ENCODE measurements at places on chromosomes 5 and 9. TPM values are rescaled to one million over a fixed set of nuclear protein-coding genes. Genes with fewer than 3 reads are reported as not detected.

DNA sequence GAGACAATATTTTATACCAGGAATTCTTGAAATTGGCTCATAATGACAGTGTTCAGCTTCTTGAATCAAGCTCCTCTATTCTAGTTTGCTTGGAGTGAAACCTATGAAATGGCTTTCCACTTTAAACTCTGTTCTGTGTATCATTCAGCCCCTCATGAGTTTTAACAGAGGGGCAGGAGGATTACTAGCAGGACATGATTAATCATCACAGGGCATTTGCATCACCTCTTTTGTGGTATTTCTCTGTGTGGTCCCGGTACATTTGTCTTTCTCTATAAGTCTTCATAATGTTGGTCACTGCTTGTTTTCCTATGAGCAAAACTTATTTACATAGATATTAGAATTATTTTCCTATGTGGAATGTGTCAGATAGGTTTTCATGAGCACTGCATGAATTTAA lies 21.2 kb downstream of the CAST start:
- DNase-seq: no peak

GRCh38 chr5:155451106-155451505 lies 437.6 kb downstream of the KIF4B start:
- no peak for DNase-seq

GRCh38 chr5:115952588-115952987 lies 9.7 kb upstream of the LVRN start:
- no peak for DNase-seq

DNA sequence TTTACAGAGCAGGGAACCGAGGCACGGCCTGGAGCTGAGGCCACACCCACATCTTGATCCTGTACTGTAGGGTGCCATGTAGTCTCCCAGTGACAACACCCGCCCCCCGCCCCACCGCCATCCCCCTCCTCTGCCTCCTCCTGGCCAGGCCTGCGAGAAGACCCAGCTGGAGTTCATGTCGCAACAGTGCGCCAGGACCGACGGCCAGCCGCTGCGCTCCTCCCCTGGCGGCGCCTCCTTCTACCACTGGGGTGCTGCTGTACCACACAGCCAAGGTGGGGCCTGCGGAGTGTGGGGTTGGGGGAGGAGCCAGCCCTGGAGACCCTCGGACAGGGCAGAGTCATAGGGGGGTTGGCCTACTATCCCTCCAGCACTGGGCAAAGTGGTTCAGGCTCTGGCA lies 14.5 kb downstream of the ADAMTS13 start:
- DNase-seq: no peak

DNA sequence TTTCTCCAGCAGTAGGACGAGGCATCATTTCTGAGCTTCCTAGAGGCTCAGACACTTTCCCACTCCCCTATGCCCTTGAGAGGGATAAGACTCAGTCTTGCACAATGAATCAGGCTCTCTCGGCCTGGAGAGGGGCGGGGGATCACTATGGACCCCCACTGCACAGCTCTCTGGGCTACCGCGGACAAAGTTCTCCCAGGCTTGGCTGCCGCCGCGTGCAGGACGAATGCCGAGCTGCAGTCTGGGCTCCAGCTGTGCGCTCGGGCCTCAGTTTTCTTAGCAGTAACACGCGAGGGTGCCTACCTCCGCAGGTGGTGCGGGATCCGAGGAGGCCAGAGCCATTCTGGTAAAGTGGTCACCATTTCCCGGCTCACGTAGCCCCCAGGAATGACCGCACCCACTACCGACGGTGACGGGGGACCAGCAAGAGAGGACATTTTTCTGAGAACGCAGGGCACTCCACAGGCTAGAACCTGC lies 3.4 kb upstream of the MYORG start:
- no peak for DNase-seq

DNA sequence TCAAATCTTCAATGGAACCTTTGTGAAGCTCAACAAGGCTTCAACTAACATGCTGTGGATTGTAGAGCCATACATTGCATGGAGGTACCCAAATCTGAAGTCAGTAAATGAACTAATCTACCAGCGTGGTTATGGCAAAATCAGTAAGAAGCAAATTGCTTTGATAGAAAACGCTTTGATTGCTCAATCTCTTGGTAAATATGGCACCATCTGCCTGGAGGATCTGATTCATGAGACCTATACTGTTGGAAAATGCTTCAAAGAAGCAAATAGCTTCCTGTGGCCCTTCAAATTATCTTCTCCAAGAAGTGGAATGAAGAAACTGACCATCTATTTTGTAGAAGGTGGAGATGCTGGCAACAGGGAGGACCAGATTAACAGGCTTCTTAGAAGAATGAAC lies 54.7 kb upstream of the TTC39B start:
- no peak for DNase-seq

- DNase-seq: no peak
Observed at GRCh38 chr9:120645760-120646159, 65.8 kb upstream of the CDK5RAP2 start.

DNA sequence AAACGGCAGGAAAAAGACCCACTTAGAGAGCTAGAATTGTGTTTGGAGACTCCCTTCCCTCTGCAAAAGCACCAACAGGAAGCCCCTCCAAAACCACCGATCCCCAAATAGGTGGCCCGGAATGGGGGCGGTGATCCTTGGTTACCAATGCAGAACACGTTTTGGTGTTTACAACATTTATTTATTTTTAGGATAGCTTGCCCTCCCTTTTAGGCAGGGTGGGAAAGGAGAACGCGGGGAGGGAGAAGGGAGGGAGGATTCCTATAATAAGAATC lies 579 bp upstream of the NTRK2 start:
- DNase-seq: no peak

The ISL1 gene
- polyA plus RNA-seq: not detected

DNA sequence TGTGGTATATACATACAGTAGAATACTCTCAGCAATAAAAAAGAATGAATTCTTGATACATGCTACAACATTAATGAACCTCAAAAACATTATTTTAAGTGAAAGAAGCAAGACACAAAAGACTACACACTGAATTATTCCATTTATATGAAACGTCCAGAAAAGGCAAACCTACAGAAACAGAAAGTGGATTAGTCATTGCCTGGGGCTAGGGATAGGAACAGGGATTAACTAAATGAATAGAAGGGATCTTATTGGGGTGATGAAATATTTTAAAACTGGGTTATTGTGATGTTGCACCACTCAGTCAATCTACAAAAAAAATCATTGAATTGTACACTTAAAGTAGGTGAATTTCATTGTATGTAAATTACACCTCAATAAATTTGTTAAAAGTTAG lies 326.7 kb downstream of the PIK3R1 start:
- DNase-seq: no peak

DNA sequence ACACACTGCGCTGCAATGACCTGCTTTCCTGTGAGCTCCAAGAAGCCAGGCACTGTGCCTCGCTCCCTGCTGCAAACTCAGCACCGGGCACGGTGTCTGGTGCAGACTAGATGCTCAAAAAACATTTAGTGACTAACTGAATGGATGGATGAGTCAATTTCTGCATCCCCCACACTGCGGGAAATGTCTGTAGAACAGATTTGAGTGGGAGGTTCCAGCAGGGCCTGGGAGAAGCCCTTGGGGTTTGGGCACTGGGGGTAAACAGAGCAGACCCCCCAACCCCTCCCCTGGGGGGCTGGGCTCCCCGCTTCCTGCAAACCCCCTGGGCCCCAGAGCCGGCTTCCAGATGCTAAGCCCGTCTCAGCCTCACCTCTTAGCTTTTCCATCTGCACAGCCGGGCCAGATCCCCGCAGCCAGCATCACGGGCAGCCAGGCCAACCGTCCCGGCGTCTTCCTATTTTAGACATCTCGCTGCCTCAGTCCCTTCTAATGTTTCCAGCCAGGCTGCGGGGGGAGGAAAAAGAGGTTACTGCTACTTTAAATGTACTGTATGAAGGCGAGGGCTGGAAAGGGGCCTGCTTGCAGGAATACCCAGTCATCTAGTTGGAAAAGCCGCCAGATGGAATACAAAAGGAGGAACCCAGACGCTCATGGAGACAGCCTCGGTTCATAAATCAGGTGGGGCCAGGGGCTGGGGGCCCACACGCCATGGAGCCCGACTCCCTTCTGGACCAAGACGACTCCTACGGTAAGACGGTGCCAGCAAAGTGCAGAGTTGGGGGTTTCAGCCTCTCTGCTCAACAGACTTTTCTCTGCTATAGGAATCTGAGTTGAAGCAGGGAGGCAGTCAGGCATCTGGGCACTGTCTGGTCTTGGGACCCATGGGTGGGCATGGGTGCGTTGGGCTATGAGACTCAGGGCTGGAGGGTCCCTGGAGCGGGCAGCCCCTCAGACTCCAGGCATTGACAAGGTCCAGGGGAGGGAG lies 67.1 kb upstream of the GGTA1 start:
- DNase-seq: no peak

- DNase-seq: no peak
Observed at GRCh38 chr9:71793386-71794105, 25.2 kb upstream of the CEMIP2 start.

The AMBP gene
- not detected for polyA plus RNA-seq

- DNase-seq: no peak
Observed at GRCh38 chr5:57219386-57219785, 45.5 kb downstream of the GPBP1 start.

The AGTPBP1 gene
- 20.0 TPM for polyA plus RNA-seq

The GDNF gene
- polyA plus RNA-seq: not detected

DNA sequence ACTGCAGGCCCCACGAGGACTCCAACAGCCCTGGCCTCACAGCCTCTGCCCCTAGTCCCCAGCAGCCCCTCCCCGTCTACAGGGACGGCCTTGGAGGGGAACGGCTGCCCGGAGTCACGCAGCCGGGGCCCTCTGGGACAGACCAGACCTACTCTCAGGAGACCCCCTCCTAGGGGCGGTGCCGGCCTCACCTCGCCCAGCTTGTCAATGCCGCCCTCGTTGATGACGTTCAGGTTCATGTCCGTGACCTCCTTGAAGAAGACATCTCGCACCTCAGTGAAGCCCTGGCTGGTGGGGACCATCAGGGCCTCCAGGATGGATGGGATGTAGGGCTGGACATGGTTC lies 58.6 kb downstream of the LRSAM1 start:
- no peak for DNase-seq

The ZNF622 gene
- 30.1 TPM for polyA plus RNA-seq

GRCh38 chr5:154771383-154771901 lies 16.3 kb downstream of the LARP1 start:
- DNase-seq: no peak

The SHC3 gene
- polyA plus RNA-seq: not detected

The PCDHGA9 gene
- not detected for polyA plus RNA-seq

DNA sequence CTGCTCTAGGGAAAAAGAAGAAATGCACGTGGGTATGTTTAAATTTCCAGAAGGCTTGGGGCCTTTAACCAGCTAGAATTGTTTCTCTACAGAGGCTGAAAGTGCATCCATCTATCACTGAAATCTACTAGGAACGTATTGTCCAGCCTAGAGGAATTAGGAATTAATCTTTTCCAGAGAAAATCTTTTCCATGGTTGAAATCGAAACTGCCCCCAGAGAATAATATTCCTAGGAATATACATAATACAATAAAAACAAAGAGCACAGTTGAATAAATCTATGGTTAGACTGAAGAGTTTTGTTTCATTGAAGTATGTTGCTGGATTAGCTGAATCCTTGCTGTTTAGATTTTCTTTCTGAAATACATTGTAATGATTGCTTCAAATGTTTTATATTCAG lies 378.5 kb downstream of the PLK2 start:
- no peak for DNase-seq

DNA sequence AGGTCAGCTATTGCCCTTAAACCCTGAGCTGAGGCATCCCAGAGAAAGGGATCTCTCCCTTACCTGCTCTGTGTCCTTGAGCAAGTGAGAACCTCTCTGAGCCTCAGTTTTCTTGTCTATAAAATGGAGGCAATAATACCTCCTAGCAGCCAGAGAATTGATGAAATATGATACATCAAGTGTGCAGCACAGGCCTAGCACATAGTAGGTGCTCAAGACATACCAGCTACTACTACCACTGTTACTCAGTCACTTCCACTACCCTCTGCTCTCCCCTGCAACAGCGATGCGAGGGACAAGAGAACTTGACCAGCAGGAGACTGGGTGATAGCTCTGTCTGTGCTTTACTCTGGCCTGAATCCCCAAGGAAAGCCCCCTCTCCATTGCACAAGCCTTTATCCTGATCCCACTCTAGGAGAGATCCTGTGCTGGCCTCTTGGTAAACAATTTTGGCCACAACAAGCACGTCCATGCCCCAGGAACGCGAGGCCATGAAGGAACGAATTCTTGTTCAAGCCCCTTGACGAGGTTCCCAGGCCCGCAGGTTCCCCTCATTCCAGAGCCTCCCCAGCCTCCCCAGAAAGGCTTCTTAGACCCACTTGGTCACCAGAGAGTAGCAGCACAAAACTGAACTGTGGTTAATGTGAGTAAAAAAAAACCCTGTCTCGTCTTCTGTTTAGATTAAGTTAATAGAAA lies 39.4 kb downstream of the LRSAM1 start:
- no peak for DNase-seq

DNA sequence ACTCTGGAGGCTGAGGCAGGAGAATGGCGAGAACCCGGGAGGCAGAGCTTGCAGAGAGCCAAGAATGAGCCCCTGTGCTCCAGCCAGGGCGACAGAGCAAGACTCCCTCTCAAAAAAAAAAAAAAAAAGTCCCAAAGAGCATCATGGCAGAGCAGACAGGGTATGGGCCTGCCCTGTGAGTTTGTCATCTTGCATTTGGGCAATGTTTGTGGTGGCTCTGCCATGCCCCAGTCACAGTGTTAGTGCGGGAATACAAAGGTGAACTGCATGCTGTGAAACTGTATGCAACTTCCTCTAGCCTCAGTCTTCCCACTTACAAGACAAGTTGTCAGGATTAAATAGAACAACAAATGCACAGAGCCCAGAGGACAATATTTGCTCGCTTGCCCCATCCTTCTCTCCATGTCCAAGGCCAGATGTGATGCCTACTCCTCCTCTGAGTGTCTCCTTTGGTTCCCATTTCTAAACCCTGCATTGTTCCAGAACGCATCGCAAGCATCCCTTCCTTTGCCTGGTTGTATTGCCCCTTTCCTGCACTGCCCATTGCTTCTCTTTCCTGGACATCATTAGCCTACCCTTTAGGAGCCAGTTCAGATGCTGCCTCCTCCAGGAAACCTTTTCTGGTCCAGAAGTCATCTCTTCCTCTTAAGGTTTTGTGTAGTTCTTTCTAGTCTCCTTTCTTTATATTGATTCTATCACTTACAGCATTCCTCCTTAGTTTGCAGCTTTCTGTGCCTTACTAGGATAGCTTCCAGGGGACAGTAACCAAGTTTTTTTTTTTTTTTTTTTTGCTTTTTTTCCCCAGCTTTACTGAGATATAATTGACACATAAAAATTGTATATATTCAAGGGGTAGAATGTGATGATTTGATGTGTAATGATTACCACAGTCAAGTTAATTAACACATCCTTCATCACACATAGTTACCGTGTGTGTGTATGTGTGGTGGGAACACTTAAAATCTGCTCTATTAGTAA lies 69.0 kb upstream of the TNFAIP8 start:
- no peak for DNase-seq

GRCh38 chr9:132099741-132100407 lies 20.2 kb upstream of the MED27 start:
- no peak for DNase-seq

GRCh38 chr5:33206962-33207506 lies 233.7 kb upstream of the TARS1 start:
- no peak for DNase-seq

DNA sequence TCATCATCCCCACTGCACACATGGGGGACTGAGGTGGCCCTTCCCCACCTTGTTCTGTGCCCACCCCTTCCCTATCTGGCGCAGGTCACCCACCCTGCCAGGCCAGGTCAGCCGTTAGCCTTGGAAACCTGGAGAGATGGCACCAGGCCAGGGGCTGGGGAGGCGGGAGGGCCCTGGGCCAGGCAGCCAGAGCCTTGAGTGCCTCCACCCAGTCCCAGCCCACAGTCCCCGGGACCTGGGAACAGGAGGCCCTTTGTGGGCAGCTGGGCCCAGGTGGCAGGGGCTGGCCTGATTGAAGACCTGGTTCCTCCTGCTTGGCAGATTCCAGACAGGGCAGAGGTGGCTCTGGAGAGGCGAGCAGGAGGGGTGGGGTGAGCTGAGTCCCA lies 70.6 kb downstream of the LRSAM1 start:
- no peak for DNase-seq

The FAM170A gene
- not detected for polyA plus RNA-seq

All from CD14-positive monocyte (primary cell).